ENCODE measurements at places on chromosomes 3 and 15.
A peak's percentile ranks its signal among the peaks of the same experiment; 100 is the strongest.

- DNase-seq, result no peak
Measured at GRCh38 chr15:50790778-50791453, 25.4 kb upstream of the SPPL2A start.

DNA sequence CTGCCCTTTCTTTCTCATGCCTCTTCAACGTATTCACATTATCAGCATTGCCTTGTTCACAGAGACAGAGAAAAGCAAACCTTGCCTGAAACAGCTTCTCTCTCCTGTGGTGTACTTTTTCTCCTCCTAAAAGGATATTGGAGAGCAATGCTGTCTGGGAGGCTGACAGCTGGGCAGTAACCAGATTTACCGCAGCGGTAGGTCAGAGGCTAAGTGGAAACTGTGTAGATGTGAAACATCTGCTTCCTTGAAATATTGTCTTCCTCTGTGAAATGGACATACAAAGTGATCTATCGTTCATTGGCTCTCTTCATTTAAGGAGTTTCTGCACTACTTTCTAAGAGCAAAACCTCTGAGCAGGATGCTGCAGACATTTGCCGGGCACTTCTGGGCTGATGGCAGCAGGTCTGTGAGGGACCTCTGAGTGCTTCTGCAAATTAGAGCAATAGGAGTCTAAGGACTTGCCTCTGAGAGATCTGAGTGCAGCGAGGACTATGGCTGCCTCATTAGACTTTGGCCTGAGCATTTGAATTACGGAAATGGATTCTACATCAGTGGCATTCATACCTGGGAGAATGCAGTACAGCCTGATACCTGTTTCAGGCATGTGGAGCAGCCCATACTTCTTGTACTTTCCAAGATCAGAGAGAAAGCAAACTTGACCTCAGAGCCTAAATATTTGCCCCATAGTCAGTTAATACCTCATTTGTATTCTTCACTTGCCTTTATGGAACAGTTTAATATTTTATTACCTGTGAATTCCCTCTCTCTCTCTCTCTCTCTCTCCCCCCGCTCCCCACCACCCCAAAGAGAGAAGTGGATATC, 260.5 kb upstream of the TPRG1 start:
- DNase-seq, result peak; percentile 33

GRCh38 chr15:36109943-36110658, 469.3 kb upstream of the CDIN1 start:
- no peak for DNase-seq

GRCh38 chr3:175002732-175003143, 143.6 kb downstream of the NAALADL2 start:
- DNase-seq, result no peak

GRCh38 chr15:83106994-83107840, at the start of gene TM6SF1:
TSS of gene TM6SF1 (plus strand) at chr15:83107645. CDS start at chr15:83107681, 36 bp downstream.
- no peak for DNase-seq

- no peak for DNase-seq
Measured at GRCh38 chr15:63191895-63192618, 2.7 kb downstream of the RAB8B start.

- no peak for DNase-seq
Measured at GRCh38 chr3:11607816-11608215, 35.9 kb downstream of the VGLL4 start.

DNA sequence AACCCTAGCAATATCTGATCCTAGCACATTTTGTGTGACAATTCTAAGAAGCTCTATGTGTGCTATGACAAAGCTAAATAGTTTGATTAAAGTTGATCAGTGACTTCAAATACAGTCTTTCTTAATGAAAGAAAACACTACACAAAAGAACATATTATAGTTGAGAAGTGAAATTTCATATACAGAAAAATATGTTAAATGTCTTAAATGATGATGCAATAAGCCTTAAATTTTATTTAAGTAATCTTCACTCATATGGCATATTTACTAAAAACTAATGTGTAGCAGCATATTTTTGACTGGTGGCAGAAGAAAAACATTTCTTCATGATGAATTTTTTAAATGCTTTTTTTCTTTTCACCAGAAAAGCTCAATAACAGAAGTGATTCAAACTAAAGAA, 485.5 kb downstream of the TUSC7 start:
- DNase-seq, result no peak

DNA sequence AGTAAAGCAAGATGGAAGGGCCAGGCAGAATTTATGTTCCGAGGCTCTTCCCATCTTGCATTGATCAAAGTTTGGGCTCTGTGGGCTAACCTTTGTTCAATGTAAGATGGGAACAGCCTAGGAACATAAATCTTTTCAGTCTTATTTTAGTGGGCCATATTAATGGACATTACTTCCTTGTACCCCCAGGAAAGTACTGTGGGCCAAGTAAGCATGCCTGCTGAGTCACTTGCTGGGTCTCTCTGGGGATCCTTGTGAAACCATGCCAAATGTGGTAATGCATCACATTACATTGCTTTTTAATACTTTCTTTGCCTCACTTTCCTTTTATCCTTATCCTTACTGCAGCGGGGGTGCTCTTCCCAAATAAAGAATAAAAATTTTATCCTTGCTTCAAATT, 349.5 kb upstream of the POU1F1 start:
- DNase-seq, result no peak

- no peak for DNase-seq
Measured at GRCh38 chr3:71133865-71134264, 449.7 kb downstream of the FOXP1 start.

DNA sequence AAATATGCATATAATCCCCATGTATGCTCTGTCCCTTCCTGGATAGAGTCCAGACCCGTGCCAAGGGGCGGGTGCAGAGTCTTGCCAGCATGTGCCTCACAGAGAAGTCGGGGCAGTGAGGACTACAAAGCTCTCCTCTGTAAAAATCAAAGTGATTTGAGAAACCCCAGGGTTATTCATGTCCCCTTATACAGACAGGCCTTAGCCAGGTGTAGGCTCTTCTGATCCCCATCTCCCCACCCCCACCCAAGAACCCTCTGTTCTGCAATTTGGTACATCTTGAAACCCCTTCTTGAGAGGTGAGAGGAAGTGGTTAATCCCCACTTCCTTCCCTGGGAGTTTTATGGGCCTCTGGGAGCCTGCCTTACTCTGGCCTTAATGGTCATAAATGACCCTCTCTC, 24.7 kb downstream of the TRIM71 start:
- no peak for DNase-seq

DNA sequence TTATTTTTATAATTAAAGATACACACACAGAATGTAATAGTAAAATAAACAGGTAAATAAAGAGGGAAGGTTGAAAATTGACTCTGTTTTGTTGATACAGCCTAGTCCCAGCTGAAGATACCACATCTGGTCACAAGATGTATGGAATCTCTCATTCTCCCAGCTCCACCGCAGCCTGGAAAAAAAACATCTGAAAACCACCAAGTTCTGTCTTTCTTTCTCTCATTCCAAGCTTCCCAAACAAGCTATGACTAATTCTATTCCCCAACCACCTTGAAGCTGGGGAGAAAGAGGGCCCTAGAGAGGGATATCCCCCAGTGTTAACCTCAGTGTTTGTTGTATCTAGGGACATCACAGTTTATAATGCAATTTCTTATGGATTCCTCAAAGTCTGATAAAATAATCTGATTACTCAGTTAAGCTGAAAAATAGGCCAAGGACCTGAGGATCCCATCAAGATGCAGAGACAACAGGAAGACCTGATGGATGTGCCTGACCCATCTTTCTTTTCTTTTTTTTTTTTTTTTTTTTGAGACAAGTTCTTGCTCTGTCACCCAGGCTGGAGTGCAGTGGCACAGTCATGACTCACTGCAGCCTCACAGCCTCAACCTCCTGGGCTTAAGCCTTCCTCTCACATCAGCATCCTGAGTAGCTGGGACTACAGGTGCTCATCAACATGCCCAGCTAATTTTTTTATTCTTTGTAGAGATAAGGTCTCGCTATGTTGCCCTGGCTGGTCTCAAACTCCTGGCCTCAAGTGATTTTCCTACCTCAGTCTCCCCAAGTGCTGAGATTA, 38.1 kb downstream of the SRGAP3 start:
- no peak for DNase-seq

DNA sequence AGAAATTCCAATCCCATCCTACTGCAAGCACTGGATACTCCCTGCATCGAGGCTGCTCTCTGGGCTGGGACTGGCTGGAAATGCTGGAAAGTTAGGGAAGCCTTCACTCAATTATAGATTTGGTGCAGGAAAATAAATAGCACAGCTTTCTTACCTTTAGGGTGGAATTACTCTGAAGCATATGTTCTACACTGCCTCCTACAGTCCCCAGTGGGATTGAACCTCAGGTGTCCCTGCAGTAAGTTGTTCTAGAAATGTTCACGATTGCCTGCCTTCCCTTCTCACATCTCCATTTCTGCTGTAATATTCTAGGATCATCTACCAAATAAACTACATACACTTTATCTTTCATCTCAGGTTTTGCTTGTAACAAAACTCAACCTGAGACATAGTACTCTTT, 536.7 kb upstream of the LMCD1 start:
- no peak for DNase-seq

GRCh38 chr3:142888099-142888480, 793 bp downstream of the PCOLCE2 start:
- DNase-seq, result peak; percentile 71

GRCh38 chr15:47289656-47290055, 427.6 kb upstream of the SEMA6D start:
- no peak for DNase-seq

Measured in NCI-H524 treated with DMSO at 0.1 percent for 48 hours (cell line).